ENCODE measurements at places on chromosomes 5 and 9. TPM values are rescaled to one million over a fixed set of nuclear protein-coding genes. Genes with fewer than 3 reads are reported as not detected.

The ATP10B gene
- total RNA-seq: not detected

The PCDHA1 gene
- total RNA-seq: 0.69 TPM

- DNase-seq: peak; percentile 7
- no peaks in the 10 kb centered on the region for H3K4me1 ChIP-seq
- no peak overlapping the region for H3K27ac ChIP-seq
- no peak overlapping the region for H3K4me3 ChIP-seq
- H3K36me3 ChIP-seq: peaks cover 9% of the 10 kb centered on the region
Measured at GRCh38 chr5:1276930-1277329, 17.9 kb downstream of the TERT start.

DNA sequence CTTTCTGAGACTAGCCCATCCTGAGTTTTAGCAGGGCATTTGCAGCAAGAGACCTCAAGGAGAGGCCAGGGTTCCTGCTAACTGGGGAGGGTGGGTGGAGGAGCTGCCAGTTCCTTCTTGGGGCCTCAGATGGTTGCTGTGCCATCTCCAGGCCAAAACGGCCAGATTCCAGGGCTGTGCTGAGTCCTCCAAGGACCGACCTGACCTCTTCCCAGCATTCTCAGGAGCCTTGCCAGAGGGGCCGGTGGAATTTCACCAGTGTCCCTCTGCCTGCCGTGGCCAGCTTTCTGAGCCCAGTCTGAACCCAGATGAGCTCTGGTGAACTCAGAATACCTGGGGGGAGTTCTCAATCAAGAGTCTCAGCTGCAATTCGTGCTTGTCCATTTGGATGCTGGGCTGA lies 54.3 kb downstream of the TSTD2 start:
- no peak overlapping the region for H3K4me3 ChIP-seq
- H3K36me3 ChIP-seq: no peaks in the 10 kb centered on the region
- H3K27me3 ChIP-seq: peaks cover 3% of the 10 kb centered on the region
- H3K4me1 ChIP-seq: no peaks in the 10 kb centered on the region
- H3K27ac ChIP-seq: no peak overlapping the region

- no peak for DNase-seq
- H3K27ac ChIP-seq: no peak overlapping the region
- no peaks in the 10 kb centered on the region for H3K4me1 ChIP-seq
- no peak overlapping the region for H3K4me3 ChIP-seq
- H3K27me3 ChIP-seq: no peaks in the 10 kb centered on the region
Measured at GRCh38 chr5:129063483-129064113, 31.0 kb upstream of the ISOC1 start.

- H3K4me3 ChIP-seq: peak overlapping the region; percentile 99
- peaks cover 6% of the 10 kb centered on the region for H3K4me1 ChIP-seq
- H3K36me3 ChIP-seq: no peaks in the 10 kb centered on the region
Measured at GRCh38 chr5:132961887-132962286, 1.5 kb downstream of the AFF4 start.

DNA sequence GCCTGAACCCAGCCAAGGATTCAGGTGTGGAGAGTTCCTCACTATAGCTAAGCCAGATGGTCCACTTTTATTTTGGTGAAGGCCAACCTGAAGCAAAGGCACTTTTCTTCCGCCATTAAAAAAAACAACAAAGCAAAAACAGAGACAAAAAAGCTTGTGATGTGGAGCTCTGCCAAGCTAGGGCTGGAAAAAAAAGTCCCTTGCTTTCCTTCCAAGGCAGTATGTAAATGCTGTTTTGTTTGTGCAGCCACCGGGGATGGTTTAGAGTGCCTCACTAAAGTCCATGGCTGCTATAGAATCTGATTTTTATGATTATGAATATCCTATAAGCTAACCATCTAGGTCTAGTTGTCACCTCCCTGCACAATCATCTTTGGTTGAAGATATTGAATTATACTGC lies 14.9 kb downstream of the MEGF10 start:
- H3K27ac ChIP-seq: no peak overlapping the region
- H3K36me3 ChIP-seq: no peaks in the 10 kb centered on the region
- peaks cover 3% of the 10 kb centered on the region for H3K27me3 ChIP-seq
- H3K4me1 ChIP-seq: no peaks in the 10 kb centered on the region
- no peak overlapping the region for H3K4me3 ChIP-seq
- DNase-seq: no peak

- DNase-seq: no peak
- H3K27ac ChIP-seq: no peak overlapping the region
- H3K4me3 ChIP-seq: no peak overlapping the region
- no peaks in the 10 kb centered on the region for H3K36me3 ChIP-seq
- no peaks in the 10 kb centered on the region for H3K4me1 ChIP-seq
Measured at GRCh38 chr5:135079099-135079681, 45.2 kb upstream of the PITX1 start.

GRCh38 chr5:178644826-178645545 lies 18.1 kb upstream of the CLK4 start:
- H3K27me3 ChIP-seq: peaks cover 4% of the 10 kb centered on the region
- no peak overlapping the region for H3K27ac ChIP-seq
- no peak for DNase-seq
- no peaks in the 10 kb centered on the region for H3K4me1 ChIP-seq

DNA sequence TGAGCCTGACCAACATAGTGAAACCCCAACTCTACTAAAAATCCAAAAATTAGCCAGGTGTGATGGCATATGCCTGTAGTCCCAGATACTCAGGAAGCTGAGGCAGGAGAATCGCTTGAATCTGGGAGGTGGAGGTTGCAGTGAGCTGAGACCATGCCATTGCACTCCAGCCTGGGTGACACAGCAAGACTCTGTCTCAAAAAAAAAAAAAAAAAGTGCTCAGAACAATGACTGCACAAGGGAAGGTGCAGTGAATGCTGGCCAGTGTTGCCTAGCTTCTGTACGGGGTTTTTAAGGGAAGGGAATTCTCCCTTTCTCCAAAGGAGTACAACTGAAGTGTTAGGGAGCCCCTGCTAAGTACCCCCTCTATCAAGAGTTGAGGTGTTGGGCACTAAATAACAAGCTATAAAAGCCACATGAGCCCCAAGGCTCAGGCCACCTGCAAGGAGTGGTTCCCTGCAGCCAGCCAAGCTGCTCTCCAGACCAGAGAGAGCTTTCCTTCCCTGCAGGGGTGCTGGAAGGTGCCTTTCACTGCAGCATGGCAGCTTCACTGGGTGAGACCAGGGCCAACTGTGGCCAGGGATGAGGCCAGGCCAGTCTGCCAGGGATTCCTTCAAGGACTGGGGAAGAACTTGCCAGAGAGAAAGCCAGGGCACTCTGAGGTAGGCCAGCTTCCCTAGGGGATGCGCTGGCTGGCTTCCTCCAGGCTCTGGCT lies 14.8 kb downstream of the GADD45G start:
- H3K4me1 ChIP-seq: peaks cover 24% of the 10 kb centered on the region
- H3K36me3 ChIP-seq: no peaks in the 10 kb centered on the region
- no peak for DNase-seq
- H3K4me3 ChIP-seq: no peak overlapping the region
- H3K27me3 ChIP-seq: peaks cover 11% of the 10 kb centered on the region

DNA sequence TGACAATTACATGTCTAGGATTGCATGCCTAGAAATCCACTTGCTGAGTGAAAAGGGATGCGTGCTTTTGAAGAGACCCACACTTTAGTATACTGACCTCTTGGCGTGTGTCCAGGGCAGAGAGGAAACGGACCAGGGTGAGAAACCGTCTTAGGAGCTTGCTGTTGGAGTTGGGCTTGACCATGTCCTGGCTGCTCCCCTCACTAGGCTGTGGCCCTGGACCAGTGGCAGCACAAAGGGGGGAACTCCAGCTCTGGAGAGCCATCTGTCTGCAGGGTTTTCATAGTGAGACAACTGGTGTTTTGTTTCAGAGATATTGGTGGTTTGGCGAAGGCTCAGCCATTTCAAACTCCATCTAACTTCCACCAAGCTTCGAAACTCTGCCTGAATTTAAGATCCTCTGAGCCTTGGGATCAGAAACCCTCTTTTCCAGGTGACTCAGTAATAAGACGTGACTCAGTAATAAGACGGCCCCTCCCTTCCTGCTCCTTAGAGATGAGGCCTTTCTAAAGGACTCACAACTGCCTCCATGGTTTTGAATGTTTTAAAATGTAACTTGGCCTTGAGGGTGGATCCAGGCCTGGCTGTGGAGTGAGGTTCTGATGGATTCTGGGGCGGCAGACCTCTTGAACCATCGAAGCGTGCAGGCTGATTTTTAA lies 165.8 kb downstream of the MELK start:
- H3K4me1 ChIP-seq: peaks cover 13% of the 10 kb centered on the region
- no peaks in the 10 kb centered on the region for H3K36me3 ChIP-seq
- no peak for DNase-seq
- peaks cover 11% of the 10 kb centered on the region for H3K27me3 ChIP-seq
- H3K4me3 ChIP-seq: peak overlapping the region; percentile 55
- no peak overlapping the region for H3K27ac ChIP-seq

GRCh38 chr9:18255747-18256146 lies 218.2 kb upstream of the ADAMTSL1 start:
- DNase-seq: no peak
- H3K27me3 ChIP-seq: peaks cover 2% of the 10 kb centered on the region
- H3K4me3 ChIP-seq: no peak overlapping the region
- H3K27ac ChIP-seq: no peak overlapping the region
- no peaks in the 10 kb centered on the region for H3K36me3 ChIP-seq

DNA sequence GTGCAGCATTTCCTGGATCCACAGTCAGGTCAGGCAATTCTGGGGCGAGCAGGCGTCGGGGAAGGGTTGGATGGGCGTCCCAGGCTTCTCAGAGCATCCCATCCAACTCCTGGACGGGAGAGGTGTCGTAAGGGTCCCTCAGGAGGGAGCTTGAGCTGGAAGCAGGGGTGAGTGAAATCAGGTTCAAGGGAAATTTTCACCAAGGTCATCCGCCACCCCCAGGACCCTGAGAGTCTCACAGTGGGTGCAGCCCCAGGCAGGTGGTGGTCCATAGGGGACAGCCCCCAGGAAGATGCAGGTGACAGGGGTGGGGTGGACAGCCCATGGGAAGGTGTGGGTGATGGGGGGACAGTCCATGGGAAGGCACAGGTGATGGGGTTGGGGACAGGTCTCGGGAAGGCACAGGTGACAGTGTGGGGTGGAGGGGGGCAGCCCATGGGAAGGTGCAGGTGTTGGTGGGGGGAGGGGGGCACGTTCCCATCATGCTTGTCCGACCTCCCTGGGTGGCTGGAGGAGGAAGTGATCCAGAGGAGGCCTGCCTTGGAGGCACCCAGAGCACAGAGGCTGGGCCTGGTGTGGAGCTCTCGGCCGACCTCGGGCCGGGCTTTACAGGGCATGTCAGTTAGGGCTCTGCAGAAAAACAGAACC lies 48.9 kb downstream of the AHRR start:
- H3K4me1 ChIP-seq: peaks cover 6% of the 10 kb centered on the region
- H3K4me3 ChIP-seq: no peak overlapping the region
- peaks cover 7% of the 10 kb centered on the region for H3K36me3 ChIP-seq

DNA sequence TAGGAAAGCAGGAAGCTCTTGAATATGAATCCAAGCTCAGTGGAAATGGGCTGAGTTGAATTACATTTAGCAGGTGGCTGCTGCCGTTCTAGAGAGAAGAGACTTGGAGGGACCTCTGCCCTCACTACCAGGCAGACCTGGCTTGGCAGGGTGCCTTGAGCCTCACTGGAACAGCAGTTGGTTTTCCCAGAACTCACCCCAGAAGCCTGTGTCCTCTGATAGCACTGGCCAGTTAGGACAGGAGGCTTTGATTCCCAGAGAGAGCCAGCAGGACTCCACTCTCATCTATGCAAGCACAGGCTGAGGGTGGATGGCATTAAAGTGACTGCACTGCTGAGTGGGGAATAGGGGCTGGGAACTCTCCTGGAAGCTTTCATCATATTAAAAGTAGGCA lies 54.8 kb downstream of the PWWP2A start:
- DNase-seq: no peak
- H3K27me3 ChIP-seq: peaks cover 5% of the 10 kb centered on the region
- H3K27ac ChIP-seq: no peak overlapping the region
